Mammary epithelial cell (primary cell): ENCODE measurements at places on chromosomes 6 and 20. TPM values are rescaled to one million over a fixed set of nuclear protein-coding genes. Genes with fewer than 3 reads are reported as not detected.

- no peak for DNase-seq
These were observed 7.0 kb upstream of the RREB1 start for GRCh38 chr6:7100753-7101081.

- DNase-seq = peak; percentile 10
These were observed 116.6 kb upstream of the TRAF3IP2 start for GRCh38 chr6:111722179-111722731.

- DNase-seq = no peak
These were observed 30.1 kb downstream of the CDYL start for GRCh38 chr6:4806337-4806725.

DNA sequence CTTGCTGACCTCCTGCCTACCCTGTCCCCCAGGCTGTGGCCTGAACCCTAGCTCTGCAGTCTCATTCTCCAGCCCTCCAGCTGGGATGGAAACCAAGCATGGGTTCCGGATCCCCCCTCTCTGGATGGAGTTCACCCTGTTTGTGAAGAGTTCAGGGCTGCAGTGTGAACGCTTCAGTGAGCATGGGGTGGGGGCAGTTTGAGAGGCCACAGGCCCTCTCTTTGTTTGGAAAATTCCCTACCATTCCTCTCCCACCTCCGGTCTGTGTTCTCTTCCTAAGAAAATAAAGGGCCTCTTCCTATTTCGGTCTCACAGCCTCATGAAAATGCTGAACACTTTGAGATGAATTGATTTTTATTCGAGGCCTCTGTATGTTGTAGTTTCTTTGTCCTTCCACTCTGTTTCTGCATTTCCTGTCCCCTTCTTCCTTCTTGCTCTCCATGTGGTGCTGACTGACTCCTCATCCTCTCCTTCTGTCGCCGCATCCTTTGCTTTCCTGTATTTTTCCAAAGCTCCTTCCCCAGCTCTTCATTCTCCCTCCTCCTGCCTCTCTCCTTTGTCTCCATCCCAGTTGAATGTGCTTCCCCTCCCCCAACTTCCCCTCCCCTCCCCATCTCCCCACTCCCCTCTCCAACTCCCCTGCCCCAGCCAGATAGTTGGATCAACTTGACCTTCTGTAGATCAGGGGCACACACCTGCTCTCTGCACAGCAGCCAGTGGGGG lies 2.4 kb upstream of the KCNK5 start:
- DNase-seq = no peak

DNA sequence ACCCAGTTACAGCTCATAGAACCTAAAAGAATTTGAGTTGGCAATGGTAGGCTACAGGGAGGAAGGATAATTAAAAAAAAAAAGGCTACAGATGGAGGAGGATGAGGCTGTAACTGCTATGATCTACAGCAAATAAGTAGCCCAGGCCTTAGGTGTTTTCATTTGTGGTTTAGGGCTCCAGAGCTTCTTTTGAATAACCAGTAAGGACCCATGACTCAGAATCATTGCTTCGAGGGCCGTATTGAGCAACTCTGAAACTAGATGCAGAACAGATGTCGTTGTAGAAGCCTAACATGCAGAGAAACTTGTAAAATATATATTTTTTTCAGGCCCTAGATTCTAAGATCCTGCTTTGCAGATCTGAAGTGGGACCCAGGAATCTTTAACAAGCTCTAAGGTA lies 19.0 kb upstream of the ASIP start:
- peak; percentile 85 for DNase-seq

DNA sequence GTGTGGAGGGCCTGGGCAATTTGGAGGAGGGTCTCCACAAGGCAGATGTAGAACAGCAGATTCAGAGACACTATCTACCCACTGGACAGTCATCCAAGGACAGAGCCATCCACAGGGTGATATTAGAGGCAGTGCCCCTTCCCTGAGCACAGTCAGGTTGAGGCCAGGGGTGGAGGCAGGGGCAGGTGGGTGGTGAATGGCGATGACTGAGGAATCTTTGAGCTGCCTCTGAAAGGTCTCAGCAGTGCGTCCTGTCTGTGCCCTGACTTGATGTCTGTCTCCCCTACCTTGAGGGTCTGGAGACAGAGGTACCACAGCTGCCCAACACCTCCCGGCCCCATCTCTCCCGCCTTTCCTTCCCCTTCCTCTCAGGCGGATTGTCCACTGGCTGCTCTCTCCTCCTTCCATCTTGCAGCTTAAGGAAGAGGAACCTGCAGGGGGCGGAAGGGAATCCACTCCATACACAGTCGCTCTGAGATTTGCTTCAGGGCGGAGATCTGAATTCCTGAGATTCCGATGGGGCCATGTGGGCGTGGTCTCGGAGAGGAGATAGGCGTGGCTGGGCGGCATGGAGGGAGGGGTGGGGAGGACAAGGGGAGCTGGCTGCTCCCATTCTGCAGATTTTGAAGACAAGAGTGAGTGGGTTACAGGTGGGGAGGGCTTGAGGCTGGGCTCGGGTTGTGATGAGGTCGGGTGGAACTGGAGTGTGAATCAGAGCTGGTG lies 1.7 kb downstream of the MUCL3 start:
- DNase-seq = peak; percentile 66

DNA sequence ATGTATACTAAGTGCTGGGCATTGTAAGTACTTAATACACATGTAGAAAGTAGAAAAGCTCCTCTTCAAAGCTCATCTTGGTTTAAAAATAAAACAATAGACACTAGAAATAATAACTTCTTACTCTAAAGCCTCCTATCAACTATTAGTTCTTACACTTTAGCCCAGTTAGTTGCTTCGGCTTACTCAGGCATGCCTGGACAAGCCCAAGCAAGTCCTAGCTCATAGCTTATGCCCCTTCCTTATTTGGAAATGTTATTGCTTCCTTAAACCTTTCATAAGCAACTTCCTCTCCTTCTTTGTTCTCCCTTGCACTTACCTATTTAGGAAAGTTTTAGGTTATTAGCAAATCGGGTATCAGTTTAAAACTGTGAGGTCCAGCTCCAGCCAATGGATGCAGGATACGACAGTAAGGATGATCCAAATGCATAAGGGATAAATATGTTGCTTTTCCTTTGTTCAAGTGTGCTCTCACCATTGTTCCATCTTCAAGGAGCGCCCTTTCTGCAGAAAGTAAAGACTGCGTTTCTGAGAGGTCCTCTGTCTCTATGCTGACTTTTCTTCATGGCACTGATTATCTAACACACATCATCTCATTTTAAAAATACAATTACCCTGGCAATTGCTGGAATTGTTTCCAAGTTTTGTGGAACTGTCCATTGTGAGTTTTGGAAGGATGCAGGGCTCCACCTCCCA lies 12.3 kb downstream of the TMEM30A start:
- DNase-seq = peak; percentile 73

- no peak for DNase-seq
These were observed 13.2 kb downstream of the CNPY3 start for GRCh38 chr6:42942444-42942843.

DNA sequence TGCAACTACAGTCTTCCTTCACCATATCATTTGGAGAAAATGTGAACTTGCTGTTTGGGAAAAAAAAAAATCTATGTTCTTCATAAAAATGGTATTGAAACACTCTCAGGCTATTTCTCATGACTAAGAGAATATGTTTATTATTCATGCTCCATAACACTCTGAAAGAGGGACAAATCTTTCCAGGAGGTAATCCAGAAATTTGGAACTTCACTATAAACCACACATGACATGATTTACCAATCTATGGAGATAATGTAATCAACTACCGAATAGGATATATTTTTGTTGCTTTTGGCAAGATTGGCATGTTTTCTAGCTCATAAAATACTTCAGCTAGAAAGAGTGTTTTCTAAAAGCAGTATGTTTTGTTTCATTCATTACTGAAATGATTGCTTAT lies 56.3 kb downstream of the THEMIS start:
- no peak for DNase-seq

- DNase-seq = no peak
These were observed 48.1 kb downstream of the FOXC1 start for GRCh38 chr6:1657771-1658165.

The AVP gene
- not detected for total RNA-seq

The COX4I2 gene
- not detected for total RNA-seq

The FILIP1 gene
- under 0.01 TPM for total RNA-seq
